ENCODE measurements at places on chromosomes 7 and 10.

DNA sequence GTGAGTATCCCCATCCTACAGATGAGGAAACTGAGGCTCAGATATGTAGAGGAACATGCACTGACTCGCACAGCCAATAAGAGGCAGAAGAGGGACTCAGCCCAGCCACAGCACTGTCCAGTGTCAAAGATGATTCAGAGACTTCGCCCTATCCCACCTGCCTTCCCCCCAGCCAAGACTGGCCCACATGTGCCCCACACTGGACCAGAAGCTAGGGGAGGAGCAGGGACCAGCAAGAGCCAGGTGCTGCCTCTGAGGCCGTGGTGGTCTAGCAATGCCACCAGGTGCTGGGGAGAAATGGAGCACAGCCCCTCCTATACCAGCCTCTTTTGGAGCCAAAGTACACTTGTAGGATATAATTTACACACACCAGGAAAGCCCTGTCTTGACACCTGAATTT, 22.3 kb downstream of the GRID1 start:
- no peak for DNase-seq

DNA sequence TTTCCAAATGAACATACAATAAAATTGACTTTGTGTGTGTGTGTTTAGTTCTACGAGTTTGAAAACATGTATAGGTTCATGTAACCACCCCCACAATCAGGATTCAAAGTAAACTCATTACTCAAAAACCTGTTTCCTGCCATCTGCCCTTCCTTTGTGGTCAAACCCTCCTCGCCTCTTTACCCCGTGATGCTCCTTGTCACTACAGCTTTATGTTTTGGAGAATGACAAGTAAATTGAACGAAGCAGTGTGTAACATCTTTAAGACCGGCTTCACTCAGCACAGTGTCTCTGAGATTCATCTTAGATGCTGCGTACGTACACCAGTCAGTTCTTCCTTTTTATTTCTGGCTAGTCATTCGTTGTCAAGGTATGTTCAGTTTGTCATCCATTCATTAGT, 54.6 kb upstream of the MKI67 start:
- DNase-seq, result no peak

GRCh38 chr10:66095610-66096009, 830.2 kb upstream of the LRRTM3 start:
- no peak for DNase-seq

- no peak for DNase-seq
These were observed 169.5 kb downstream of the SNX13 start for GRCh38 chr7:17770710-17771375.

- DNase-seq, result no peak
These were observed 50.9 kb downstream of the DCLRE1A start for GRCh38 chr10:113802997-113803396.

GRCh38 chr10:48744587-48744986, 59.9 kb downstream of the WDFY4 start:
- no peak for DNase-seq

DNA sequence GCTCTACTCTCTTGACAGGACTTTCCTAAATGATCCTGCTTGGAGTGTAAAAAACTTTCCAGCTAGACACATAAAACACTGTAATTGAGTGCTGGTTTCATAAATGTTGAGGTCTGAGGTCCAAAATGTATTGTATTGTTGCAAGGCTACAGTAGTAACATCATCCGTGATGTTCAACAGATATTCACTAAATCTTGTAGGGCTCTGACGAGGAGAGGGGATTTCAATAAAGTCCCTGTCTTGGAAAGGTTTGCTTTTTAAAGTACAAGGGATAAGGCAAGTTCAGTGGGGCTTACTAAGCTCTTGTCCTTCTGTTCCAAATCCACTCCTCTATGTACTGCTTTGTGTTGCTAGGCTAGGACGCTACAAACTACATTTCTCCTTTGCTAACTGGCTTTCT, 48.9 kb downstream of the FHIP2A start:
- DNase-seq, result no peak

DNA sequence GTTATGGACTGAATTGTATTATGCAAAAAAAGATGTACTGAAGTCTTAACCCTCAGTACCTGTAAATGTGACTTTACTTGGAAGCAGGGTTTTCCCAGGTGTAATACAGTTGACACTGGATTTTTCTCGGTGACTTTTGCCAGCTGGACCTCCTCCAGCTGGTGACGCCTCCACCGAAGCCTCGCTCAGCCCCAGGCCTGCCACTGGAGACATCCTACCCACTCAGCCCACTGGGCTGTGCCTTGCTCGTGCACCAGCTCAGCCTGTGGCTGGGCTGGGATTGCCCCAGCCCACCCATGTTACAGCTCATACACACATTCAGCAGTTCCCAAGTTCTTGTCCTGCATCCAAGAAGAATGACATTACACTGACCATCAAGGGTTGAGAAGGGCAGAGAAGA, 42.4 kb upstream of the GPR22 start:
- DNase-seq, result no peak

GRCh38 chr7:2045559-2046405, 187.0 kb downstream of the MAD1L1 start:
- DNase-seq, result no peak

- no peak for DNase-seq
These were observed 153.4 kb downstream of the ATE1 start for GRCh38 chr10:121774404-121774803.

- DNase-seq, result no peak
These were observed 17.0 kb downstream of the ADRA2A start for GRCh38 chr10:111093741-111094380.

DNA sequence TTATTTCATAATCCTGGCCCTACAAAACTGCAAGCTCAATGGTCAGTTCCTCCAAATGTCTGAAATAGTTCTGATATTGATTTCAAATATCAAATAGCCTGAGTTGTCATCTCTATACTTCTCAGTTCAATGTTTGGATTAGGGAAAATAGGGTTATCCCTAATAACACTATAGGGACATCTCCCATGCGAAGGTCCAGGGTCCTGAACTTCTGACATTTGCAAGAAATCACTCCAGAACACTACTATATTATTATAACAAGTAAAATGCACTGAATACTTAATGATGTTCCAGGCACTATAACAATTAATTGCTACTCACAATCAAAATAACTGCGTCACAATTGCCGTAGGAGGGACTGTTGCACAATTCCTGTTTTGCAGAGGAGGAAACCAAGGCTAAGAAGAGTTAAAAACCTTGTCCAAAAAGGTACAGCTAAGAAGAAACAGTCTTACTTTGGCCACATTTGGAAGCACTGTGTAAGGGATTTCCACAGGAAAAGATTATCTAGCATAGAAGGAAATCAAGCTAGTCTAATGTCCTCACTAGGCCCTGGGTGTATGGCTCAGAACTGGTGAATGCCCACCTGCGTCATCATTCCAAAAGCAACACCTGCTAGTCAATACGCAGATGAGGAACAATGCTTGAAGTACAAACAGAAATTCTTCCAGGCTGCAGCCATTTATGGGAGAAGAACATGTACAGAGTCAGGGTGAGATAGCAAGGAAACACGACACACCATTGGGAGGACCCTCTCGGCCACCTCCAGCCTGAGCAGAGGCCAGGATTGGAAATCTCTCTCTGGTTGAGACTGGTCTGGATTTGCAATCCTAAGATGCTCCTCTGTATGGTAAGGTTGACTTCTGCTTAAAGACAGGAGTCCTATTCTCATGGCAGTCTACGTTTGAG, 48.3 kb downstream of the ABLIM1 start:
- no peak for DNase-seq

DNA sequence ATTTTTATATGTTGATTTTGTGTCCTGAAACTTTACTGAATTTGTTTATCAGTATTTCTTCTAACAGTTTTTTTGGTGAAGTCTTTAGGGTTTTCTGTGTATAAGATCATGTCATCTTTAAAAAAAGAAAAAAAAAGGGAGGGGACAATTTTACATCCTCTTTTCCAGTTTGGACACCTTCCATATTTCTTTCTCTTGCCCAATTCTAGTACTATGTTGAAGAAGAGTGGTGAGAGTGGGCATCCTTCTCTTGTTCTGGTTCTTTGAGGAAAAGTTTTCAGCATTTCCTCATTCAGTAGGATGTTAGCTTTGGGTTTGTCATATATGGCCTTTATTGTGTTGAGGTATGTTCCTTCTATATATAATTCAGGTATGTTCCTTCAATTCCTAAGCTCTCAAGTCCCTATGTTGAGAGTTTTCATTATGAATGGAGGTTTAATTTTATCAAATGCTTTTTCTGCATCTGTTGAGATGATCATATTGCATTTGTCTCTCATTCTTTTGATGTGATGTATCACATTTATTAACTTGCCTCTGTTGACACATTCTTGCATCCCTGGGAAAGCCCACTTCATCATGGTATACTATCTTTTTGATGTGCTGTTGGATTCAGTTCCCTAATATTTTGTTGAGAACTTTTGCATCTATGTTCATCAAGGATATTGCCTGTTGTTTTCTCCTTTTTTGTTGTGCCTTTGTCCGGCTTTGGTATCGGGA, 12.1 kb downstream of the TAS2R40 start:
- no peak for DNase-seq

DNA sequence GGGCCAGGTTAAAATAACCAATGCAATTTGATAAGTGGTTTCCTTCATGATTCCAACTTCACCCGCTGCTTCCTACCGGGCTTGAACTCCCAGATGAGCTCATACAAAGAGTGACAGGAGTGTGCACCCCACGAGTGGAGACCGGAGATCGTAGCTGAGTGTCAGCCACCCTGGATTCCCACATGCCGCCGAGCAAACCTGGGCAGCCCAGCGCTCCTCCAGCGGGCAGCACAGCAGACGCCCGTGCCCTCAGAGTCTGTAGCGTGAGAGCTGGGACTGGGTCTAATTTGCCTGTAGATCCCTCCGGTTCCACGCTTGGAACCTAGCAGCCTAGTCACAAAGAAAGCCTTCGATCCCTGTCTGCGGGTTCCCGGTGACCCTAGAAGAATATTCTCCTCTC, 476.1 kb upstream of the MGMT start:
- no peak for DNase-seq

- no peak for DNase-seq
These were observed 160.1 kb downstream of the EXOC4 start for GRCh38 chr7:133412942-133413341.

GRCh38 chr10:77591238-77591880, 46.2 kb downstream of the KCNMA1 start:
- DNase-seq, result no peak
